HS-27A (cell line): ENCODE measurements at places on chromosomes 13 and 19.

GRCh38 chr19:16467581-16467980 lies 4.2 kb downstream of the EPS15L1 start:
- DNase-seq: no peak

GRCh38 chr13:110893571-110893970 lies 21.3 kb downstream of the ANKRD10 start:
- DNase-seq: no peak

GRCh38 chr19:30029721-30030510 lies 87.9 kb downstream of the URI1 start:
- peak; percentile 2 for DNase-seq

DNA sequence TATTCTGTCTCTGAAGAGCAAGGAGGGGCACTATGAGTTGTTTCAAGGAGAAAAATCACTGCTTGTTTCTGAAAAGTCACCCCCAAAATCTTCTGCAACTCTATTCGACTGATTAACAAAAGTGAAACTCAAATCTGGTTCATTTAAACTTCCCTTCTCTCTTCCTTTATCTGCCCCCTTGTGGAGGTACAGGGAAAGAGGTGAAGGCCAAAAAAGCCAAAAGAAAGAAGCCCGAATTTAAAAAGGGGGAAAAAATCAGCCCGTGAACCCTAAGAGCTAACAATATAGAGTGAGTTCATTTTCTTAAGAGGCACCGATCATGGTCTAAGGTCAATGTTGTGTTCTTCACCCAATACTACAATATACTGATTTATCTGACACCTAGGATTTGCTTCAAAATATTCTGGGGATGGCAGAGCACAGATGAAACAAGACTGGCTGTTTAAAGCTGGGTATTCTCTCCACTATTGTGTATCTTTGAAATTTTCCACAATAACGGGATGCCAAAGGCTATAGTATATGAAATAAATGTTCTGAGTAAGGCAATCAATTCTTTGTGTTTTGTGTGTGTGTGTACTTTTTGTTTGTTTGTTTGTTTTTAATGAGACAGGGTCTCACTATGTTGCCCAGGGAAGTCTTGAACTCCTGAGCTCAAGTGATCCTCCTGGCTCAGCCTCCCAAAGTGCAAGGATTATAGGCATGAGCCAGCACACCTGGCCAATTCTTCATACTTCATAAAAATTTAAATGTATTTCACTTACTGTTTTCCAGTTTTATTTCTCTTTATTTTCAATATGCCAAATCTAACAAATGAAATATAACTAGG lies 55.0 kb upstream of the EEF1AKMT1 start:
- no peak for DNase-seq

DNA sequence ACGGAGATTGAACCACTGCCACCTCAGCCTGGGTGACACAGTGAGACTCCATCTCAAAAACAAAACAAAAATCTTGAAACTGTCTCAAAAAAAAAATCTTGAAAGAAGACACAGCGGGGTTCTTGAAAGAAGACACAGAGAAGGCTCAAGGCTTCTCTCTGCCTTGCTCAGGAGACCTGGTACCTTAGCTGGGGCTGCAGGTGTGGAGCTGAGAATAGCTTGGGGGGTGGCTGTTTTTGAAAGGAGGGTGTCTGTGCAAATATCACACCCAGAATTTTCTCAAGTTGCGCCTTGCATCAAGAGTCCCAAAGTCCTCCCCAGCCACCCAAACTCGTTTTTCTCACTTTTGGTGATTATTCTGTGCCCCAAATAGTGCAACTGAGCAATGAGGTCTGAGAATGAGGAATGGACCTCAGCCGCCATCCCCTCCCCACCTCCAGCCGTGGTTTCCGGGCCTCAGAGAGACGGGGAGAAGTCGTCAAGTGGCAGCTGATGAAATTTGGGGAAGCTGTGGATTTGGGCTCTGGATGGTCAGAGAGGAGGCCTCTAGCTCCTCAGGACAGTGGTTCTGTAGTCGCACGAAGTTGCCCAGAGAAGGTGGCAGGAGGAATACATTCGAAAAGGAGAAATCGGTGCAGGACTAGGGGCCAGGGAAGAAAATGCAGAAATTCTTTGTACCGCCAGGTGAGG lies 8.8 kb downstream of the S1PR2 start:
- DNase-seq: no peak

- no peak for DNase-seq
These were observed 32.2 kb upstream of the TEX29 start for GRCh38 chr13:111288276-111288675.

DNA sequence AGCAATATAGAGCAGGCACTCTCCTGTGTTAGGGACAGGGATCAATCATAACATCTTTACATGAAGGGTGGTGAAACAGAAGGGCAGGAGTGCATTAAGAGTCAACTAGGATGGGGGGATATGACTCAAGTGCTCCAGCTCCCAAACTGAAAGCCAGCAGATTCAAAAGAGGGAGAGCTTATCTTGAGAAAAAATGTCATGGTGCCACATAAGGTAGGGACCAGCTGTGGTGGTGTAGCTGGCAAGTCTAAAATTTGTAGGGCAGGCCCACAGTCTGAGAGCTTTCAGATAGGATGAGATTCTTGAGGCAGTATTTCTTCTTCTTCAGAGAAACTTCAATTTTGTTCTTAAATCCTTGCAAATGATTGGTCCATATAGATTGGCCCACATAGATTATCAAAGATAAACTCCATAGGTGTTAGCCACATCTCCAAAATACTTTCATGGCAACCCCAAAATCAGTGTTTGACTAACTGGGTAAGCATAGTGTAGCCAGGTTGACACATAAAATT lies 19.1 kb downstream of the DNAJC15 start:
- no peak for DNase-seq

DNA sequence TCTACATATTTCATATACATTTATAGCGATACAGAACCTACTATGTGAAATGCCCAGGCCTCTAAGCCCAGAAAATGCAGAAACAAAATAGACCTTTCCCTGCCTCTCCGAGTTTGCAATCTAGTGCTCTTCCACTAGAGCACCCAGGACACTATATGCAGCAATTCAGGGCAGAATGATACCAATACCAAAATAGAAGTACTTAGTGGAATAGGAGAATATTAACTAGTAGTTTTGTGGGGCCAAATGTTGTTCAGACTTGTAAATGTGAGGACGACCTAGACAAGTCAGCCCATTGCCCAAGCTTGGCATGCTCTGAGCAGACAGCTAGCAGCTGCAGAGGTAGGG lies 35.8 kb upstream of the FLT1 start:
- DNase-seq: no peak

- no peak for DNase-seq
These were observed 538.4 kb upstream of the PCDH20 start for GRCh38 chr13:61954092-61954491.

GRCh38 chr13:26872525-26873385 lies 112.2 kb upstream of the GPR12 start:
- DNase-seq: no peak
